ENCODE measurements at places on chromosomes 5 and 9.

DNA sequence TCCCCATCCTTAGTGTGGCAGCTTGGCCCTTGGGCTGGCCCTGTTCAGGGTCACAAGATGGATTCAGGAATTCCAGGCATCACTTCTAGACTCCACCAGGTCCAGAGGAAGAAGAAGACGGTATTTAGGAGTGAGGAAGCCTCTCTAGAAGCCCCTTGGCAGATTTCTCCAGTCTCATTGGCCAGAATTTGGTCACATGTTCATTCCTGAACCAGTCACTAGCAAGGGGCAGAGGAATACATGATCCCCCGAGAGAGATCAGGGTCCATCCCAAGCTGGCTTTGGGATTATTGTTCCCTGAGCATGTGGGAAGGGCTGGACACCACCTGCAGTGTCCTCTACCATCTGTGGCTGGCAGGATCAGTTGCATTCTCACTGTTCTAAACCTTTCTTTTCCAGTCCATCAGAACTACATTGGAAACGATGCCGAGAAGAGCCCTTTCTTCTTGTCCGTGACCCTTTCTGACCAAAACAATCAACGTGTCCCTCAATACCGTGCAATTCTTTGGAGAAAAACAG, 48.5 kb downstream of the GARNL3 start:
- no peak for DNase-seq

DNA sequence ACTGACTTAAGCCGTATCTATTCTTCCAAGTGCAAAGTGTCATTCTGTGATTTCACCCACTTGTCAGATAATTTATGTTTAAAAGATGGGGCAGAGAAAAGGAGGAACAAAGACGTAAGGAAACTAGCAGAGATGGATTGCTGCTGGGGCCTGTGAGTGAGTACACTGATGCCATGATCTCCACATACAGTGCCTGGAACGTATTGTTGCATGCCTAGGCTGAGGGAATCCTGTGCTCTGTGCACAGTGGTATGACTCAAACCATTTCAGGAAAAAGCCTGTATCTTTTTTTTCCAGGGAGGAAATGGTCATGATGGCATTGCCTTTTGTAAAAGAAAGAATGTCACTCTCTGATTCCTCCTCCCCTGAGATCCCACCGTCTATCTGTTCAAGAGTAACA, 359.5 kb upstream of the ADAMTS16 start:
- no peak for DNase-seq

DNA sequence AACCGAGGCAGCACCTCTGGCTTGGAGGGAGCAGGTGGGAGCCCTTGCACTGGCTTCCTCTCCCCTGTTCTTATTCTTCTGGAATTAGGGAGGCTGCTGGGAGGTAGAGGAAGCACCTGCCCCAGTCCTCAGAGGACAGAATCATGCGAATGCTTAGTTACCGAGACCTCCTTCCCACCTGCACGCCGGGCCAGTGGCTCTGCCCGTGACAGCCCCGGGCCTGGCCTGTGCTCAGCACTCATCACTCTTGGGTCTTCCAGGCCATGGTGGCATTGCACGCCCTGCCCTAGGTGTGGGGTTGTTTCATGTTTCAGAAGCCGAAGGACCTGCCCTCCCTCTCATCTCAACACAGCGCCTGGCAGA, 45.3 kb upstream of the NKD2 start:
- DNase-seq = no peak

GRCh38 chr5:53067641-53068040, 41.9 kb downstream of the MOCS2 start:
- DNase-seq = no peak

- DNase-seq = no peak
Measured at GRCh38 chr9:126927419-126927818, 12.8 kb downstream of the RALGPS1 start.

- DNase-seq = no peak
Measured at GRCh38 chr5:146660376-146660960, 144.5 kb upstream of the GPR151 start.

GRCh38 chr5:155080721-155081120, 67.2 kb downstream of the KIF4B start:
- DNase-seq = no peak

GRCh38 chr9:99392986-99393385, 170.9 kb downstream of the SEC61B start:
- no peak for DNase-seq

- DNase-seq = no peak
Measured at GRCh38 chr5:156477196-156477595, 150.2 kb downstream of the SGCD start.

- DNase-seq = no peak
Measured at GRCh38 chr9:134476272-134476941, 150.2 kb downstream of the RXRA start.

DNA sequence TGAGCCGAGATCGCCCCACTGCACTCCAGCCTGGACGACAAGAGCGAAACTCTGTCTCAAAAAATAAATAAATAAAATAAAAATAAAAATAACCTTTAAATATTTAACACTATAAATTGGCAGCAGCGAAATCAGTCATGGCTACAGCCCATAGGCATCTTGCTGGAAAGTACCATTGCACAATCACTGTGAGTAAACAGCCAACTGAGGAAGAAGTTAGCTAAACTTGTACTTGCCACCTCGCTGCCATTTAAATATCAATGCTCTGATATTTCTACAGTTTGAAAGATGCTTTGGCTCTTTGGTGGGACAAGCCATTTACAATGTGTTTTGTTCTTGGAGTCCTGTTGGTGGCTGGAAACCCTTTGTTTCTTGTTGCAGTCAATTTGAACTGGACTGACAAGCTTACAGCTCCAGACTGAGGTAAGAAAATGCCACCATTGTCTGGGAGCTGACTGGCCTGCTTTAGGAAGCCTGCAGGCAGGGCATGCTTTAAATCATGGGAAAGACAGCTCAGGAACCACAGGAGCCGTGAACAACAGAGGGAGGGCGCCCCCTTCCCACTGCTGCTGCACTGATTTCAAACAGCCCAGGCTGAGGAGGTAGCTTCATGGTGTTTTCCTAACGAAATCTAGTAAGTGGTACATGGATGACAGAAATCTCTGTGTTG, 322.8 kb upstream of the RFX3 start:
- DNase-seq = no peak

- DNase-seq = no peak
Measured at GRCh38 chr5:2239201-2239910, 356.6 kb upstream of the IRX4 start.

GRCh38 chr9:35406183-35406959, 83.5 kb upstream of the RUSC2 start:
- peak; percentile 46 for DNase-seq

DNA sequence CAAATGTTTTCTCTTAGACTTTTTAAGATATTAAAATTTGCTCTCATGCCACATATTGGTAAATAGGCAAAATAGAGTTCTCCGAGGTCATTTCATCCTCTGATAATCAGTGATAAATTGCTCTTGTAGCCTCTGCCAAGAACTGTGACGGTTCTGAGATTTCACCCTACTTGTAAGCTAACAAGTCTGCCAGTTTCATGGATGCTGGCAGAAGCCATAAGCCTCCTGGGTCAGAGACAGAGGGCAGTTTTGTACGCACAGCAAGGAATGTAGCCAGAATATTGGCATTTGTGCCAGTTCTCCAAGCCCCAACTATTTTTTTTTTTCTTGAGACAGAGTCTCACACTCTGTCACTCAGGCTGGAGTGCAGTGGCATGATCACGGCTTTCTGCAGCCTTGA, 945.0 kb upstream of the WWC1 start:
- DNase-seq = no peak

DNA sequence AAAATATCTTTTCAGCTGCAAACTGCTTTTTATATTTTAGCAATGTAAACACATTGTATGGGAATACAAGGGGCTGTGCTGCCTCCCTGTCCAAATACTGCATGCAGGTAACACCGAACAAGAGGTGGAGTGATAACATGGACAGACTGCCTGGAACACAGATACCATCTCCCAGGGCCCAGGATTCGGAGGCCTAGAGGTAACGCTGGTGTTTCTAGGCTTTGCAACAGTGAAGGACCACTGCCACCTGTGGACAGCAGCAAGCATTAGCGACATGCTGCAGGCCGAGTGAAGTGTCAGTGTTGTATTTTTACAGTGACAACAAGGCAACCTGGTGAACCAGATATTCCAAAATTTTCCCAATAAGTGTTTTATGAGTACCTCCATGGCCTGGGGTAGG, 379.1 kb downstream of the DMRT2 start:
- DNase-seq = no peak

DNA sequence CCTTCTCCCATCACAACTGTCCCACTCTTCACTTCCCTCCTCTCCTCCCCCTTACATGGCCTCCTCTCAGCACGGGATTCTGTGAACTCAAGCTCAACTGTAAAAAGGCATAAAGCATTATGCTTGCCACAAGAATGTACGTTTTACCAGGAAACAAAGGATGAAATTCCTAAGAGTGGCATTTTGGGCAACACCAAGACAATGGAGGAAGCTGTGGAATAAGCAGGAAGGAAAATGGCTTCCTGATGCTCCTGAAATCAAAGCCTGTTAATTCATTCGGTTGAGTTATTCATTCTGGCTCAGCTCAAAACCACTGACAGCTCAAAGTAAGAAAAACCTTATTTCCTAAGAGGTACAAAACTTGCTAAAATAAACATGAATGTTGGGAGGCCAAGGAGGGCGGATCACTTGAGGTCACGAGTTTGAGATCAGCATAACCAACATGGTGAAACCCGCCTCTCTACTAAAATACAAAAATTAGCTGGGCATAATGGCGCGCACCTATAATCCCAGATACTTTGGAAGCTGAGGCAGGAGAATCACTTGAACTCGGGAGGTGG, 40.8 kb upstream of the DMRT1 start:
- DNase-seq = no peak
